ENCODE measurements at places on chromosomes 1 and 21.
A peak's percentile ranks its signal among the peaks of the same experiment; 100 is the strongest.

GRCh38 chr1:34858901-34859445, 576 bp downstream of the SMIM12 start:
- DNase-seq, result peak; percentile 25

DNA sequence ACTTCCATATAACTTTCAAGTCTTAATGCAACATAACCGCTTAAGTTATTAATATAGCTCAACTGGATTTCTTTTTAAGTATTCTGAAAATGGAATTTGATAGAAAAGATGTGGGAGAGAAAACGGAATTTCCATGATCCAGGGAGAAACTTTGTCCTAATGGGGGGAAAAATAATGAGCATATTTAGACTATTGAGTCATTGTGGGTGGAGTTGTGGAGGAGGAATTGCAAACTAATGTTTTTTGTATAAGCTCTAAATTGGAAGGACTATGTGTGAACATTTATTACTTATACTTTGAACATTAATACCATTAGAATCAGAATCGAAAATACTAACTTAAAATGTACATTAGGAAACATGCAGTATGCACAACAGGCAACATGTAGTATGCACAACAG, 159.9 kb upstream of the NEGR1 start:
- no peak for DNase-seq

- DNase-seq, result no peak
Observed at GRCh38 chr1:179743679-179744400, 749 bp downstream of the FAM163A start.

- DNase-seq, result no peak
Observed at GRCh38 chr21:43303275-43304178, 123.4 kb downstream of the SIK1 start.

DNA sequence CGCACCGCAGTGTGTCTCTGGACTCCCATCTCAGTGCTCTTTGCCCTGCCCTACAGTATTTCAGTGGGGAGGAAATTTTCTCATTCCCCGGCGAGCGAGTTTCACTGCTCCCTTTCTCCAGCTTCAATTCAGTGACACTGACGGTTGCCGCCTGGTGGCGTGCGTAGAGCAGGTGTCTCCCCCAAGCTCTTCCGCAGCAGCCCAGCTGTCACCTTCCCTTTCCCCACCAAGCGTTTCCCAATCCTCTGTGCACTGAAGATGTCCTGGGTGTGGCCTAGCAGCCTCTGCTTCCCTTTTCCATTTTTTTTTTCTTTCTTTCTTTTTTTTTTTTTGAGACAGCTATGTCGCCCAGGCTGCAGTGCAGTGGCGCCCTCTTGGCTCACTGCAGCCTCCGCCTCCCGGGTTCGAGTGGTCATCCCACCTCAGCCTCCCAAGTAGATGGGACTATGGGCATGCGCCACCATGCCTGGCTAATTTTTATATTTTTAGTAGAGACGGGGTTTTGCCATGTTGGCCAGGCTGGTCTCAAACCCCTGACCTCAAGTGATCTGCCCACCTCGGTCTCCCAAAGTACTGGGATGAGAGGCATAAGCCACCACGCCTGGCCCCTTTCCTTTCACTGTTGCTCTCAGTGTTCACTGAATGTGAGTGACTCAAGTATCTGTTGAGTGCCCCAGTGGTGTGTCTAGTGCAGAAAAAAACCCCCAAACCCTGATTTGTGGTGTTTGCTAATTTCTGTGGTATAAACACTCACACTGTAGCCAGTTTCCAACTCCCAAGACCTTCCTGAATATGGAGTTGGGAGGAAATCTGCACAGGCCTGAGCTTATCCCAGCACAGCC, 30.1 kb downstream of the TNFRSF1B start:
- no peak for DNase-seq

DNA sequence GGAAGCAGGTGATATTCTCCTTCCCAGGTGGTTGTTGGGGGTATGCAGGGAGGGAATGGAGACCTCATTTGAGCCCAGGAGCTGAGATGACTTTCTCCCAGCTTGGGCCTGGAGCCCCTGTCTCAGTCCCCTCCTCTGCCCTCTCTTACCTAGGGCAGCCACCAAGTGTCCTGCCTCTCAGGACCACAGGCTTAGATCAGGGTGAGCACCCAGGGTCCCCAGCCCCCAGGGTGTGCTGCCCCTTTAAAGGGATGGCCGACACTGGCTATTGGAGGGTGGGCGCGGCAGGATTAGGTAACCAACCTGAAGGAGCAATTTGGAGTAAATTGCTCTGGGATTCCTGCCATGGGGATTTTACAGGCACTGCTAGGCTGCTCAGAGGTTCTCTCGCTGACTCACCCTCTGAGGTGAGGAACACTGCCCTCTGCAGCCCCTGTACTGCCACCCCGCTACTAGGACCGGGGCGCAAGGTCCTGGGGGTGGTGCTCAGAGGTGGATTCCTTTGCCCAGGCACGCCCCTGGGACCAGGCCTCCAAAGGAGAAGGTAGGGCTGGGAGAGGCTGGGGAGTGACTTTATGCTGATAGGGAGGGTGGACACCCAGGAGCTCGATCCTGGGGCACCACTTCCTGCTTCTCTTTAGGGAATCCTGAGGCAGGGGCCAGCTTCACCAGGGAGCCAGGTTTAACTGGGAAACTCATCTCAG, 1.5 kb downstream of the RPS6KA1 start:
- DNase-seq, result no peak

DNA sequence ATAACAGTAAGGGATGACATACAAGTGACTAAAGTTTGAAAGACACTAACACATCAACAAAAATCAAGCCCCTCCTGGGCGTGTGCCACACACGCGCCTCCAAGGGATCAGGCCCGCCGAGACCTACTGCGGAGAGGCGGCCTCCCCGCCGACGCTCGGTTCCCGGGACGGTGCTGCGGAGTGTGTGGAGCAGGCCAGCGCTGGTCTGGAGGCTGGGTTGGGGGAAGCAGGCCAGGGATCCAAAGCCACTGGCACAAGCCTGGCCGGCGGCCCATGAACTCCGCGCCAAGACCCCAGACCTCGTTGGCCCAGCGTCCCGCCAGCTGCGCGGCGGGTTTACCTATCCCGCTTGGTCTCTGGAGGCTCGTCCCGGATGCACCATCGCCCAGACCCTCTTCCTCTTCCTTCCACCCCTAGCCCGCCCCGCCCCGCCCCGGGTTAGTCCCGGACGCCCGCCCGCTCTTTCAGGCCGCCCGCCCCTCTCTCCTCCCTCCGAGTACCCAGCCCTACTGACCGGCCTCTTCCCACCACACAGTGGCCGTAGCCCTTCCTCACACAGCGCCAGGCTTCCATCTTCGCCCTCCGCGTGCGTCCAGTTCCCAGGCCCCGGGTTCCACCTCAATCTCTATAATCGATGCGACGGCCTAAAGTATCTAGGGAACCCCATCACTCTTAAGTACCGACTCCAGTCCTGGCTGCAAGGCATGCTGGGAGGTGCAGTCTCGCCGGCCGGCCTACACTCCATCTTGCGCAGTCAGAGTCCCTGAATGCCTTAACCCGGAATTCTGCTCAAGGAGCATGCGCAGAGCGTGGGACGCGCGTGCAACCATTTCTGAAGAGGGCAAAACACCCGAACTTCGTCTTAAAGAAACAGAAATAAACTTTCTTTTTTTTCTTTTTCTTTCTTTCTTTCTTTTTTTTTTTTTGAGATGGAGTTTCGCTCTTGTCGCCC, at the start of gene ANGEL2:
ANGEL2 (minus strand) TSS at position 769 of the 952 bp plus-strand sequence; CDS start at position 573, 196 bp downstream.
- peak; percentile 90 for DNase-seq

DNA sequence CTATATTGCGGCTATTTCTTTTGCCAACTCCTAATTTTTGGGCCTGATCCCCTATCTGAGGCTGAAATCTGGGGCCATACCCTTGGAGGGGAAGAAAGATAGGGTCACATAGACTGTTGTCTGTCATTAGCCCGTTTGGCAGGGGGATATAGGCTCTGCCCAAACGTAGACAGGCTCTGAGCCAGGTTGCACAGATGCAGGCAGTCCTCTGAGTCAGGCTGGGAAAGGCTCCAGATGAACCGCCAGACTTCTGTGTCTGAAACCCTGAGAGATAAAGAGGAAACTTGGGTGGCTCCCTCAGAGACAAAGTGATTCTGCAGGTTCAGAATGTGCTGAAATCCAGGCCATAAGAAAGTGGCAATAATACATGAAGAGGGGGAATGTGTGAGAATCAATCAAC, 4.0 kb upstream of the CAP1 start:
- DNase-seq, result no peak
